ENCODE measurements at places on chromosomes 12 and 14.
A peak's percentile ranks its signal among the peaks of the same experiment; 100 is the strongest.

DNA sequence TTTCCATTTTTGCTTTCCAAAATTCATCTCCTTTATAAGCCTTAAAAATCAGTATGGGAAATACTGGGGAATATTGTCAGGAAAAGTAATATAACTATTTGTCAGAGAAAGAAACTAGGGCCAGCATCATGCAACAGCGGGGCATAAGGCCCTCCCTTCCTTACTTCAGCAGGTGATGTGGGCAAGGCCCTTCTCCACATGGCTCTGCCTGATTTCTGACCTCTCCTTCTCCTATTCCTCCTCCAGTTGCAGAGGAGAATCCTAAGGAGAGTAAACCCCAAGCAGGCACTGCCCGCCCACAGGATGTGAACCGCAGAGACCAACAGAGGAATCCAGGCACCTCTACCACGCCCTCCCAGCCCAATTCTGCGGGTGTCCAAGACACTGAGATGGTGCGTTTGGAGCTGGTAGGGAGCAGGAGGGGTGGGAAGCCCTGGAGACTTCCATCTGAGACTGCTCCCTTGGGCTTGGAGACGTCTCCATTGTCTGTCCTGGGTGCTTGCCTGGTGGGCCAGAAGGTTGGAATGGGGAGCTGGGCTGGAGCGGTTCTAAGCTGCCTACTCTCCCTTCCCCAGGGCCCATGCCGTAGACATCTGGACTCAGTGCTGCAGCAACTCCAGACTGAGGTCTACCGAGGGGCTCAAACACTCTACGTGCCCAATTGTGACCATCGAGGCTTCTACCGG is 2.7 kb upstream of the SOAT2 start:
- DNase-seq: no peak

GRCh38 chr12:70469221-70469820 is 103.2 kb downstream of the KCNMB4 start:
- no peak for DNase-seq

DNA sequence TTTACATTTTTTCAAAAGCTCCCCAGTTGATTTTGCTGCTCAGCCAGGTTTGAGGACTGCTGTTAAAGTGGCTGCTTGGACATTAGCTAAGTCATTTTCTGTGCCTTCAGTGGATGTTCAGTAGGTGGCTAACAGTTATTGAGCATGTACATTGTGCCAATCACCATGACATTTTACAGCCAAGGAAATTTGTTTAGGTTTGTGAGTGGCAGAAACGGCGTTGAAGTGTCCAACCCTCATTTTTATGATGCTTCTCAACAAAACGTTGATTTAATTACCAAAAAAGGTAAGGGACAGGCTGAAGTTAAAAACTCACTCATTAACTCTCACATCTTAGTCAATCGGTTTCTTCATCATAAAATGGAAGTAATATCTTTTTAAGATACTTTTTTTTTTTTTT is 37.0 kb upstream of the LRIG3 start:
- DNase-seq: no peak

- DNase-seq: peak; percentile 87
Observed at GRCh38 chr12:401235-402028, at the start of gene CCDC77. CCDC77 (plus strand) TSS chr12:401644; CDS start chr12:409384, 7,740 bp downstream.

DNA sequence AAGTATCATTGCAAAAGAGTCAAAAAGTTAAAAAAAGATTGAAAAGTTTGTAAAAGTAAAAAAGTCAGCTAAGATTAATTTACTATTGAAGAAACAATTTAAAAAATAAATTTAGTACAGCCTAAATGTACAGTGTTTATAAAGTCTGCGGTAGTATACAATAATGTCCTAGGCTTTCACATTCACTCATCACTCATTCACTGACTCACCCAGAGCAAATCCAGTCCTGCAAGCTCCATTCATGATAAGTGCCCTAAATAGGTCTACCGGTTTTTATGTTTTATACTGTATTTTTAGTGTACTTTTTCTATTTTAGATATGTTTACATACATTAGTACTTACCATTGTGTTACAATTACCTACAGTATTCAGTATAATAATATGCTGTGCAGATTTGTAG is 43.9 kb upstream of the ABCC9 start:
- DNase-seq: no peak
